ENCODE measurements at places on chromosomes 1 and 21.

DNA sequence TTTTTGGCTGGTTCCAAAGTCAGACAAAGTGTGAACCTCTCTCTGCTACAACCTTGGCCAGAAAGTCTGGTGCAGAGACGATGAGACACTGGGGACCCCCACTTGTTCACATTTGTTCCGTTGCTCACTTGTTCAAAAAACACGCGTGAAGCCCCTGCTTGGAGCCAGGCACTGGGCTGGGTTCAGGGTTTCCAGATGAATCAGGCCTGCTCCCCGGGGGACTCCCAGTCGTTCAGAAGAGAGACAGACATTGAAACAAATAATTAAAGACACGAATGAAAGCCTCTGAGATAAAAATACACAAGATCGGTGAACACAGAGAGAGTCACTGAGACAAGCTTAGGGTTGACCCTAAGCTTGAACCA, 101.5 kb upstream of the RUNX3 start:
- DNase-seq = no peak

DNA sequence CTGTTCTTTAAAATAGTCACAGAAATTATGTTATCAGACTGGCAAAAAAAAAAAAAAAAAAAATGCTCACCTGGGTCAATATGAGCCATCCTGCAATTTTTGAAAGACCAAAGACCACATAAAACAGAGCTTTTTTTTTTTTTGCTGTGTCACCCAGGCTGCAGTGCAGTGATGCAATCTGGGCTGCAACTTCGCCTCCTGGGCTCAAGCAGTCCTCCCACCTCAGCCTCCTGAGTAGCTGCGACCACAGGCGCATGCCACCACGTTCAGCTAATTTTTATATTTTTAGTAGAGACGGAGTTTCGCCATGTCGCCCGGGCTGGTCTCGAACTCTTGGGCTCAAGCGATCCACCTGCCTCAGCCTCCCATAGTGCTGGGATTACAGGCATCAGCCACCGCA, 62.8 kb downstream of the RGS13 start:
- DNase-seq = no peak

DNA sequence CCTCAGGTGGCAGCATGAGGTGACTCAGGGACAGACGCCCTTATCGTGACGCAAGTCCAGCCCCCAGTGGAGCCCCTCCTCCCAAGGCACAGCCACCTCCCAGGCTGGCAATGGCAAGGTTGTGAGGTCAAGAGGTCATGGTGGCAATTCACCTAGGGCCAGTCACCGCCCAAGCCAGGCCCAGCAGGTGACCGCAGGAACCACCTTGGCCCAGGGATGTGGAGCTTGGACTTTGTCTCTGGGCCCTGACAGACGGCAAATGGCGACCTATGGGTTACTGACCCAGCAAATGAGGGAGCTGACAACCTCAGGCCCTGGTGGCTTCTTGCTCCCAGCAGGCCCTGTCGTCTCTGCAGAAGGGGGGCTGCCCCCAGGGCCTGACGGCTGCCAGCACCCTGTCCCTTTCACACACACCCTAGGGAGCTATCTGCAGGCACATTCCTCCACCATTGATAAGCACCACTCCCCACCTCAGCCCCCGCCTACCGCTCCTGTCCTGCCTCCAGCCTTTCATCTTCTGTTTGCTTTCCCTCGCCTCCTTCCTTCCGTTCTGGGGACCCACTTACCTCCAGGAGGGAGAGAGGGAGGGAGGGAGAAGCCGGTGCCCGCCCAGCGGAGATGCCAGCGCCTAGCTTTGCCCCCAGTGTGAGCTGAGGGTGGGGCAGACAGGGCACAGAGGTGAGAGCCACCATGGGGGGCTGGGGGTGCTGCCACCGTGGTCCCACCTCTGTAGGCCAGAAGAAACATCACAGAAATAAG, 12.1 kb downstream of the EPHA2 start:
- DNase-seq = no peak

DNA sequence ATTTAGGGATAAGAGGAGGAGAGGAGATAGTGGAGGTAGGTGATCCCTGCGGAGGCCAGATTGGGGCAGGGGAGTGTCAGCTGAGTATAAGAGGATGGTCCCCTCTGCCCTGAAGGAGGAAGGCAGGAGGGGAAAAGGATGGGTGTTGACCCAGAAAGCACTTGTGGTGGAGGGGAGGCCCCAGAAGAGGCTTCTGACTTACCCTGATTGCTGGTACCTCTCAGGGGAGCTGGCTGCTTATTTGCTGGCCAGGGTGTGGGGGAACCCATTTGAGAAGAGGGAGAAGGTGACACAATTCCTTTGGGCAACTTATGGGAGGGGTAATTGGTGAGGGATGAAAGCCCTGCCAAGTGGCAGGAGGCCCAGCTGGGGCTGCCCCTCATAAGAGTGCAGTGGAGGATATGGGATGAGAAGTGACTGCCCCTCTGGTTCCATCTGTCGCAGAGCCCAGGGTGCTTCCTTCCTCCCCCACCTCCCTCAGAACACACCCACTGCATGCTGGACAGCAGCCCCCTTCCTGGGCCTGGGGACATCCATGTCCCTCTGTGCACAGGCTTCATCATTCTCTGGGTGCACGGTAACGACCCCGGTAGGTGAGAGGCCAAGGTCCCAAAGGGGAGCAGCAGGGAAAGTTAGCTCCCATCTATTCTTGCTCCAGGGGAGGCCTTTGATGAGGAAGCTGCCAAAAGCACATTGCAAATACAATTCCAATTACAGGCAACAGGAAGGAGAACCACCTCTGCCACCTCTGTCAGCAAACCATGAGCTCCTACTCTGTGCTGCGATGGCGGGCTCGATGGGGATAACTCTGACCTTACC, 1.4 kb upstream of the PCSK9 start:
- no peak for DNase-seq

DNA sequence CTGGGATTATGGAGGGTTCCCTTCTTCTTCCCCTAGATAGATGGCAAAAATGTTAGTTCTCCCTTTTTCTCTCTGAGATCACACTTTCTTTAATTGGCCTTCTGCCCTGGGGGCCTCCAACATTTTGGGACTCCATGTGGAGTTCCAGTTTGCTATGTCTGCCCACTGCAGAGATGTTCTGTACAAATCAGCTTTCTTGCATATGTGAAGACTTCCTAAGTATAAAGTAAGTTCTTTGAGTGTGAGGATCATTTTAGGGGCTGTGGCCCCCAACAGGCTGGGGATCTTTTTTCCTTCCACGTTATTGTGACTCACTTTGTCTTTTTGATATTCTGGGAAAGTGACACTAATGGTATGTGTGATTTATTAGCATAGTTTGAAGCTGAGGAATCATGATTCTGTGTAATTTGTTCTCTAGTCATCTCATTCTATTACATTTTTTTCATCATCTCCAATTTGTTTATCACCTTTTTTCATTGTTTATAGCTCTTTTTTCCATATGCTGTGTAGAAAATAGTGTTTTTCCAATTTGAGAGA, 48.2 kb downstream of the HHAT start:
- DNase-seq = no peak

GRCh38 chr1:55304229-55304740, 89.1 kb upstream of the USP24 start:
- no peak for DNase-seq

DNA sequence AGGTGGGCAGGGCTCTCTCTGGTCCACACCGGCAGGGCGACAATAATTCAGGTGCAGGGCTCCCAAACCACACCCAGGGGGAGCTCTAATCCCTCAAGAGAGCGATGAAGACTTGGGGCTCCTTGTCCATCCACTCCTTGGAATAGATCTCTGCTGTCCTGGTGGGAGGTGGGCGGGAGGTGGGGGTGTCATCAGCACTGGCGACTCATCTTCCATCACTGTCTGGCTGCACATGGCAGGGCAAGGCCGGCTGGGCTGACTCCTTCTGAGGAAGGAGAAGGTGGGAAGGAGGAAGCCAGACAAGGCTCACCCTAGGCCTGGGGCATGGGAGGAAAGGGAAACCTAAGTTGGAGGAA, 29.3 kb downstream of the TNNT2 start:
- peak; percentile 72 for DNase-seq

Data from iPS DF 19.7 (cell line).